Osteoblast (primary cell): ENCODE measurements at places on chromosomes 6 and 20. TPM values are rescaled to one million over a fixed set of nuclear protein-coding genes. Genes with fewer than 3 reads are reported as not detected.

GRCh38 chr6:118309337-118310093 is 238.6 kb upstream of the PLN start:
- DNase-seq: no peak

DNA sequence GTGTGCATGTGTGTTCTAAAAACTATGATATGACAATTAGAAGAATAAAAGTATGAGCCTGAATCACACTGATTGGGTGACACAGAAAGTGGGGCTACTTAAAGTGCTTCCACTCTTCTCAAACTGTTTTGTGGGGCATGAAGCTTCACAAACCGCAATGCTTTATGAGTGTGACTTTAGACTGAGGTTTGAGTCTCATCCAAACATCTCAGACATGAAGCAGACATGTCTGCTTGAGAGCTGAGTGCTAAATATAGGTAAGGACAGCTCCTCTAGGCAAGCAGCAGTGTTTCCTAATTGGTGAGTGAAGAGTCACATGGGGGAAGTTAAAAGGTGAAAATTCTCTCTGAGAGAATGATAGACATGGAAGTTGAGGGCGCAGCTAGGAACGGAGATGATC is 726.9 kb upstream of the CITED2 start:
- DNase-seq: peak; percentile 13

DNA sequence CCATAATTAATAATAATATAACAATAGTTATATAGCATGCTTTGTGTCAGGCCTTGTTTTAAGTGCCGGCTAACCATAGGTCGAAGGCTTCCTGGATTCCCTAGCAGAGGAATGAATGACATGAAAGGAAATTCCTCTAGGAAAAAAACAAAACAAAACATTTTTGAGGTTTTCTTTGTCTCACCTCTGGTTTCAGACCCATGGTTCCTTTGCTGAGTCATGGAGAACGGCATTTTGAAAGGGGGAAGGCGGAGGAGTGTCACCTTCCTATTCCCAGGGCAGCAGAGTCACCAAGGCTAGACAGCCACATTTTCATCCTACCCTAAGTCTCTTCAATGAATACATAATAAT is 25.3 kb upstream of the CCND3 start:
- DNase-seq: no peak

GRCh38 chr6:157714153-157714490 is 108.9 kb upstream of the SNX9 start:
- DNase-seq: no peak

GRCh38 chr6:11665604-11666326 is 112.8 kb downstream of the ADTRP start:
- DNase-seq: no peak

DNA sequence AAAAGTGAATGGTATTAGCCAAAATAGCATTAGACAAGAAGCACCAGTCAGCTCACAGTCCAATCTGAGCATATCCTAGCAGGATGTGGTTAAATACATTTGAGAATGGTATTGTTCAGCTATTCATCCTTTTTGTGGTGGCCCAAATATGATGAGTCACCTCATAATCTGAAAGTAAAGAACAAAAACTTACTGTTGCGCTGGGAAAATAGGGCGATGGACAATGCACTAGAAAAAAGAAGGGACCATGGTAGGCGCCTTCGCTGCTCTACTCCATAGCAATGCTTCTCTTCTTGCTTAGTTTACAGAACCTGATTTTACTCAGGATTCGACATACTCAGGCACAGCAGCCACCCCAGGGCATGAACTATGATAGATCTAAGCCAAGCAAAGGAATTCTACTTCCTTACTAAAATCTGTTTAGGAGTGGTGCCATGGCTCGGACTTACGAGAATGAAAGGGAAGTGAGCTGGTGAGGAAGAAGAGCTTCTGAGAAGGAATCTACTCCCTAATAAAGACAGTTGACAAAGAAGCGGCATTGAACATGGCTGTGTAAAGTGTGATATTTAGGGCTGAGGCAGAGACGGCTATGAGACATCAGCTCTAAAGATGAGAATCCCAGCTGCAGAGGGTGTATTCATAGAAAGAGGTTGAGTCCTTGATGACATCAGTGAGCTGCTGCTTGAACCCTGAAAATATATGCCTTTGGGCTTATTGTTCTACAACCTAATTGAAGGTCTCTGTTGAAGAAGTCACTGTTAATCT is 16.6 kb upstream of the FBXO9 start:
- DNase-seq: peak; percentile 32

GRCh38 chr20:22692119-22692475 is 107.7 kb upstream of the FOXA2 start:
- no peak for DNase-seq

GRCh38 chr6:5366941-5367340 is 105.6 kb downstream of the FARS2 start:
- no peak for DNase-seq

- no peak for DNase-seq
These were observed 98.6 kb downstream of the KCNQ5 start for GRCh38 chr6:72720464-72720863.

DNA sequence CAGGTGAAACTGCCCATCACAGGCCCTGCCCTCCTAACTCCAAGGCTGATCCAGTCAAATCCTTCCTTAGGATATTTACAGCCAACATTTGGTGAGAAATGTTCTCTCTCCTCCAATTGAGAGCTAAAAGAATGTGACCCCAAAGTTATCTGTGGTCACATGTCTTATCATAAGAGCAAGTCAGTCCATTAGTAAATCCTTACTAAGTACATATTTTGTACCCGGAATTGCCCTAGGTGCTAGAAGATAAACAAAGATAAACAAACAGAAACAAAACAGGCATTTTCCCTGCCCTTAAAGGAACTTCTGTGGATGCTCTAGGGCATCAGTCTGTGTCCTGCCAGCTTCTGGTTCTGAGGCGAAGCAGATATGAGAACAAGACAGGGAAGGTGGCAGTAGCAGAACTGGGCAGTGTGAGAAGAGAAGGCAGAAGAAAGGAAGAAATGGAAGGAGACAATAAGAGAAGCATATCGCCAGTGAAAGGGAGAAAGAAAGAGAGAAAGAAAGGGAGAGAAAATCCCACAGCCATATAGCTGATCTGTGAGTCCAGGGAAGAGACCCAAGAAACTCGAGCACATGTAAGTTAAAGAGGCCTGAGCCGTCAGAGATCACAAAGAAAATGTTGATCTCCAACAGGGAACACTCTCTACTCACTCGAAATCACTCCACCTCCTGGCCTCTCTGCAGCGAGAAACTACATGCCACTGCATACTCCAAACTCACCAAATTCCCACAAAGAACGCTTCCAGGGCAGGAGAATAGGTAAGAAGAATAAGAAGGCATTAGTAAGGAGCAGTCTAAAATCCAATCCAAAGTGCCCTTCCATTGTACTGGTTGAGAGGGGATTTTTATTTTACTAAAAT is 41.7 kb downstream of the CDK5RAP1 start:
- no peak for DNase-seq

- no peak for DNase-seq
These were observed 331.6 kb upstream of the NT5E start for GRCh38 chr6:85118233-85118632.

- DNase-seq: no peak
These were observed 154.5 kb upstream of the ZNF217 start for GRCh38 chr20:53748176-53748575.

GRCh38 chr20:60292001-60292520 is 333.8 kb downstream of the CDH26 start:
- no peak for DNase-seq

DNA sequence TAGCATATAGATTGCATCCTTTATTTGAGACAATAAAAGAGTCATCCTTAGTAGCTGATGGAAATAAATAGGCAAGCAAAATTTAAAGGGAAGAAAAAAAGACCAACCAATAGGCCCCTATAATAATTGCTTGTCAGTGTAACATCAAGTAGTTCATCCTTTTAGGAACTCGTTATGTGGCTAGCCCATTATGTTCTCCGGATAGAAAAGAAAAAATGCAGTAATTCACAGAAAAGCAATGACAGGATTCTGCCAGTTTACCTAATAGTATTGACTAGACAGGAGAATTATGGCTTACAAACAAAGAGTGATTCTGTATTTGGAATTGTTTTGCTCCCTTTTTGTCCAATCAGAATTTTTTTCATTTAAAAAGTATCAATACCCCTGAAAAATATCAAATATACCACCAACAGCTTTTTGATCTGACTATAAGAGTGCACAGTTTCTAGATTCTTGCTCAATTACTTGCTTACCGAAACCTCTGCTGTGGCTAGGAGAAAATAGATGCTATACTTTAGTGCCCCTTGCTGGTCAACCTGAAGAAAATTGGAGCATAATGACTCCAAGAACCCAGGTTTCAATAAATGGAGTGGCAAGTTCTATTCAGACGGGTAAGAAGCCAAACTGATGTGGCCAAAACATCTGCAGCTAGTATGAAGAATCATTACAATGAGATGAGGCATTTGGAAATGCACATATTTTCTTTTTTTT is 91.5 kb upstream of the SASH1 start:
- peak; percentile 57 for DNase-seq

- peak; percentile 73 for DNase-seq
These were observed 6.5 kb downstream of the RBM38 start for GRCh38 chr20:57397693-57398108.

DNA sequence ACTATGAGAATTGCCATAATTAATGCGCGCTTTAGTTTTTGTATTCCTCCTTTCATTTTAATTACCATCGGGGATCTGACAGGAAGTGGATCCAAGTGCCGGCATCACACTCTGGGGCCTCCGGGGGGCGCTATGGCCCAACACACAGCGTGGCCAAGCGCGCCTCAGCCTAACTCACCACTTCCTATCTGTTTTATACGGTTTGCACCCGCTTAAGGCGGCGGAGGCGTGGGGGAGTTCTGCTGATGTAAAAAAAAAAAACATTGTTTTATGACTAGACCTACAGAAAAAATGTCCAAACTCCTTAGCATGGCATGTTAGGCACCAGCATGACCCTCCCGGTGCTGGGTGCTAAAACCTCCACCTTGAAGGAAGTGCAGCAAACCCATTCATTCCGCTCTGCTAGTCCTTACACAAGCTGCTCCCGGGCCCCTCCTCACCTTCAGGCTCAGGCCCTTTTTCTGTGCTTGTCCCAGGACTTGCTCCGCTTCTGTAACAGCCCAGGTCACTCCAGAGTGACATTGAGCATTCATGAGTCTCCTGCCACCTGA is 4.5 kb upstream of the EBF4 start:
- peak; percentile 91 for DNase-seq

DNA sequence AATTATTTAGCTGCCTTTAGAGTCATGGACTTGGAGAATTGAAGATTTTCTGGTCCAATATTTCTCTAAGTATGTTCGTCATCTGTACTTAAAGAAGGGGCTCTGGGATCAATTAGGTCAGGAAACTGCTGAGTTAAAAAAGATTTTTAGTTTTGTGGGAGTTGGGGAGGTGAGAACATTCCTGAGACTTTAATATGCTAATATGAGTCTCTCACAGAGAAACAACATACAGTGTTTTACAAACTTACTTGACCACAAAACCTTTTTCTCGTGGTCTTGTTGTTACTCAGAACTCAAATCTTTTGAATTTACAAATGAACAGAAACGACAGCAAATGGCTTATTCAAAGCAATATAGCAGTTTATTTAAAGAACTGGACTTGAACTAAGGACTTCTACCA is 67.9 kb downstream of the LIN28B start:
- DNase-seq: no peak

DNA sequence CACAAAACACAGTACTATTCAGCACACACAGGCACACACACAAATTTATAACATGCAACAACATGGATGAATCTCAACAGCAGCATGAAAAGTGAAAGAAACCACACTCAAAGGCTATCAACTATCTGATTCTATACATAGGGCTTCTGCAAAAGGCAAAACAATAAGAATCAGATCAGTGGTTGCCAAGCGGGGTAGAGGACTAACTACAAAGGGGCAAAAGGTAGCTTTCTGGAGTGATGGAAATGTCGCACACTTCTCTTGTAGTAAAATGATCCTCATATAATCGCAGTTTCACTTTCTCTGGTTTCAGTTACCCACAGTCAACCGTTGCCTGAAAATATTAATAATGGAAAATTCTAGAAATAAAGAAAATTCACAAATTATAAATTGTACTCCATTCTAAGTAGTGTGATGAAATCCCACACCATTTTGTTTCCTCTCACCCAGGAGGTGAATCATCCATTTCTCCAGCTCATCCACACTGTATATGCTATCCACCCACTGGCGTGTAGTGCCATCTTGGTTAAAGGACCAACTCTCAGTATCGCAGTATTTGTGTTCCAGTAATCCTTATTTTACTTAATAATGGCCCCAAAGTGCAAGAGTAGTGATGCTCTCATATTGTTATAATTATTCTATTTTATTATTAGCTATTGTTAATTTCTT is 12.8 kb upstream of the PLN start:
- no peak for DNase-seq

DNA sequence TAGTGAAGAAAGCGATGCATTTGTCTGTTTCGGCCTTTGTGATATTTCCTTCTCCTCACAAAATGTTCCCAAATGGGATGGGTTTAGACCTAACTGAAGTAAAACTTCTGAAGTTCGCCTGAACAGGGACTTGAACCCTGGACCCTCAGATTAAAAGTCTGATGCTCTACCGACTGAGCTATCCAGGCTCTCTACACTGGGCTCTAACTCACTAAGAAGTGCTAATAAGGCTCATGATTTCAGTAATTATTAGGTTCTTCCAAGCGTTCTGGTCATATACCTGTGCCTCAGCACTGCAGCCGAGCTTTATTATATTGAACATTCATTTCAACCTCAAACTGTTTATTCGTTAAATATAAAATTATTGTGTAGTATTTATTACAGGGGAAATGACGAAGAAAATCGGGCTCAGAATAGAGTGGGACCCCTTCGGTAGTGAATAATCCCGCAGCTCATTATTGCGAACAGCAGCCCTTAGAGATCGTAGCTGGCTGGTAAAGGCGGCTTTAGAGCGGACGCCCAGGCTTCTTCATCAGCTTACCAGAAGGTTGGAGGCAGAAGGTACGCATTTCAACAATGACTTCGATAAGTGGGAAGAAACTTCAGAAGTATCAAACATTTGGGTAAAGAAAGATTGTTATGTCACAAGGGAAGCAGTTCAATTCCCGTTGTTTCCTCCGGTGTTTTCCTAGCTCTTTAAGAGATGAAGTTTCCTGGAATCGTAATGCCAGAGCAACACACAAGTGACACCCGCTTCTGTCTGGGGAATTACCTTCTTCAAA is 119.0 kb upstream of the ZNF184 start:
- DNase-seq: peak; percentile 52

- peak; percentile 84 for DNase-seq
These were observed 347.7 kb downstream of the BCKDHB start for GRCh38 chr6:80454197-80454596.

CPNE5 gene
- under 0.01 TPM in 1 of 2 replicates, not detected in the other for total RNA-seq

KHDC1L gene
- 0.72 TPM in 1 of 2 replicates, not detected in the other for total RNA-seq

ASIP gene
- not detected in 2 replicates for total RNA-seq

SGK1 gene
- 69.8 and 91.6 TPM in 2 replicates for total RNA-seq

TBC1D22B gene
- total RNA-seq: 6.9 and 7.7 TPM in 2 replicates

NDUFAF4 gene
- 6.5 and 9.7 TPM in 2 replicates for total RNA-seq

CYP24A1 gene
- not detected in 2 replicates for total RNA-seq

RWDD2A gene
- 5.4 and 6.5 TPM in 2 replicates for total RNA-seq

EDEM2 gene
- total RNA-seq: 32.2 and 41.8 TPM in 2 replicates

CALHM6 gene
- 0.72 and 0.88 TPM in 2 replicates for total RNA-seq
